ENCODE measurements at places on chromosomes 13 and 19.

GRCh38 chr13:108961542-108962125 lies 332.2 kb downstream of the MYO16 start:
- DNase-seq = peak; percentile 56

DNA sequence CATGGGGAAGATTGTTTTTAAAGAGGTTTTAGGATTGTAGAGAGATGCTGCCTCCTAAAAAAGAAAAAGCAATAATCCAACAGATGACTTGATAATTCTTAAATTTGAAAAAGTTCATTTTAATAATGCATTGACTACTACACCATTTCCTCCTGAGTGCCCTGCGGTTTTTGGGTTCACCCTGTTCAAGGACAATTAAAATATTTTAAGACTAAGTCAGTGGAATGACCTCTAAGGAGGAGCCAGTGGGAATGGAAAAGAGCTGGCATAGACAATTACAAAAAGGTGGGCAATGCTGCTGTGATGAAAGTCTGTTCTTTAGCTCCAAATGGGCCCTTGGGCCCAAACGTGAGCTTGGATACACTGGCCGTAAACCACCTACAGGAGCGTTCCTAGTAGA lies 217.8 kb downstream of the LHFPL6 start:
- DNase-seq = no peak

DNA sequence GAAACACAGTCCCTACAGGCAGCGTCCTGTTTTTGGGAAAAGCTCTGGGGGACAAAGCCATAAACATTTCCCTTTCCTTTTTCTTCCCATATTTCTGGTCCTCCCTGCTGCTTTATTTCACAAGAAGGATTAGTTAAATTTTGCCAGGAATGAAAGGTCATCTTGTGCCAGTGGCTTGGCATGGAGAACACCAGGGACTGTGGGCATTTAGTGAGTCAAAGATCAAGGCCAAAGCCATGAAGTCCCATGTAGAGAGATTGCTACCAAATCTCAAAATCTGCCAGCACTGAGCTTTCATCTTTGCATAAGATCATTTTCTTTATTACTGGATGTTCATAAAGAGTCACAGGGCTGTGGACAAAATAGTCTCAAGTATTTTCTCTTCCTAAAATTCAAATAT lies 29.1 kb upstream of the SLC46A3 start:
- no peak for DNase-seq

- DNase-seq = no peak
Measured at GRCh38 chr13:35225159-35225558, 251.3 kb downstream of the MAB21L1 start.
